Astrocyte (in vitro differentiated cells and primary cell): ENCODE measurements at places on chromosomes 2 and 18. TPM values are rescaled to one million over a fixed set of nuclear protein-coding genes. Genes with fewer than 3 reads are reported as not detected.

GULP1 gene
- total RNA-seq: 33.4 and 39.4 TPM in 2 replicates

IL1R2 gene
- 0.34 TPM in 1 of 2 replicates, not detected in the other for total RNA-seq

DPY30 gene
- 63.7 and 71.1 TPM in 2 replicates for total RNA-seq

WDR12 gene
- total RNA-seq: 53.5 and 60.6 TPM in 2 replicates

LIMS2 gene
- total RNA-seq: 73.3 and 75.1 TPM in 2 replicates

MRPL44 gene
- 32.6 and 33.3 TPM in 2 replicates for total RNA-seq

TTN gene
- 0.50 and 0.53 TPM in 2 replicates for total RNA-seq

SCN3A gene
- total RNA-seq: 1.4 and 2.1 TPM in 2 replicates

RTP5 gene
- total RNA-seq: not detected in 2 replicates

- DNase-seq: peak; percentile 52
These were observed 42.2 kb downstream of the KLHL14 start for GRCh38 chr18:32730620-32731091.

DNA sequence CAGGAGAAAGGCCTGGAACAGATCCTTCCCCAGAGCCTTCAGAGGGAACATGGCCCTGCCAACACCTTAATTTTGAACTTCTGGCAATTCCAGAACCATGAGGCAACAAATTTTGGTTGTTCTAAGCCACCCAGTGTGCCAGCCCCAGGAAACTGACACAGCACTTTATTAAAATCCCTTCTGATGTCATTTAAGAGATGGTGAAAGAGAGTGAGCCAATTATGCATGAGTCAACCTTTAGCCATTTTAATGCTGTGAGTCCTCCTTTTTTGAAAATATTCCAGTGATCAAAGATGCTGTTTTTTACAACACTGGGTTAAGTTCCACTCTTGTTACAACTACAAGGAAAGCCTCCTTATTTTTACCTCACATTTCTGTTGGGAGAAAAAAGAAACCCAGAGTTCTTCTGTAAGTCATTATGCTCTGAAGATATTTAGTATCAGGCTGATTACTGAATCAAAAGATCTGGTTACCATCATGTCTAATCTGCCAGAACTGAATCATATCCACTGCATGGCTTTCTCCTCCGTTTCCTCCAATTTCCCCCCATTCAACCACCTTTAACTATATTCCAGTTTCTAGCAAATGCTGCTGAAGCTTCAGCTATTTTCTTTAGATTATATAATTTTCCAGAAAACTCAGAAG lies 235.4 kb downstream of the TXNL1 start:
- DNase-seq: peak; percentile 89

GRCh38 chr2:160207804-160208654 lies 8.0 kb upstream of the ITGB6 start:
- DNase-seq: peak; percentile 91

DNA sequence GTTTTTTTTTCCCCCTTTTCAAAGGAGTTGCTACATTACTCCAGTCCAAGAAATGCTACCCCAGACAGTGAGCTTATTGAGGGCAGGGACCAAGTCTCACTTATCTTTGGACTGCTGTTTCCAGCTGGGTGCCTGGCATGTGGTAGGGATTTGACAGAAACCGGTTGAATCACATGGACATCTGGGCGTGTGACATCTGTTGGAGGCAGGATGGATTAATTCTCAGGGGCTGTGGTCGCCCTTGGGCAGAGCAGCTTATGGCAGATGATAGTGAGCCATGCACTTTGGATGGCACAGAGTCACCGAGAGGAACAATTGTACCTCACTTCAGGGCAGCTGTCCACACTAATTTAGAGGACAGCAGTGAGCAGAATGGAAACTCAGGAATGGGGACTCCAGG lies 254.6 kb upstream of the ID2 start:
- DNase-seq: no peak

GRCh38 chr2:196413821-196414274 lies 225.7 kb upstream of the CCDC150 start:
- no peak for DNase-seq

DNA sequence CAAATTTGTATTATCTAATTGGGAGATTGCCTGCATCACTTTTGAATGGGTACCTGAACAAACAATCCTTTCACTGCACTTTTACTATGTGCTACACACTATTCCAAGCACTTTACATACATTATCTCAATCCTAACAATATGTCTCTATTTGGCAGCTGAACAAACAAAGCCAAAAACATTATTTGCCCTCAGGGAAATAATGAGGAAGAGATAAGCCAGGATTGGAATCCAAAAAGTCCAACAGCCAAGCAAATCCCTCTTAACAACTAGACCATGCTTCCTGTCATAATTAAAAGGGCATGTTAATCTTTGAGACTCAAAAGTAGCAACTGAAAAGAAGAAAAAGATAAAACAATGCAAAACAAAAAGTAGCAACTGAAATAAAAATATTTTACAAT lies 32.1 kb downstream of the RPRD1A start:
- peak; percentile 51 for DNase-seq

GRCh38 chr18:7635948-7636347 lies 68.8 kb downstream of the PTPRM start:
- DNase-seq: no peak

DNA sequence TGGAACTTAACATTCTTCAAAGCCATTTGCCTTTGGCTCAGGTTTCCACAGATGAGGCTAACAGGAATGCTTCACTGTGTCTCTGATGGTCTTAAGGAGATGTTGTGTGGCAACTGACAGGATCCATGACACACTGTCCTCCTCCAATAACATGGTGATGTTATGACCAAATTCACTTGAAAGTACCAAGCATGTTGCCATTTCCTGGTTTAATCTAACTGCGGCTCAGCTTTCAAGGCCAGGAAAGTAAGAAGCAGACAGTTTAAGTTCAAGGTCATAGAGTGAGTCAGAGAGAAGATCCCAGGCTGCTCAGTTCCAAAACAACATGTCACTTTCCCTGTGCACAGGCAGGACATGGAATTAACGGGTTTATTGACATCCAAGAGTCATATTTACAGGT lies 513.6 kb downstream of the STK39 start:
- no peak for DNase-seq

GRCh38 chr2:37507051-37507410 lies 162.6 kb downstream of the QPCT start:
- DNase-seq: no peak

DNA sequence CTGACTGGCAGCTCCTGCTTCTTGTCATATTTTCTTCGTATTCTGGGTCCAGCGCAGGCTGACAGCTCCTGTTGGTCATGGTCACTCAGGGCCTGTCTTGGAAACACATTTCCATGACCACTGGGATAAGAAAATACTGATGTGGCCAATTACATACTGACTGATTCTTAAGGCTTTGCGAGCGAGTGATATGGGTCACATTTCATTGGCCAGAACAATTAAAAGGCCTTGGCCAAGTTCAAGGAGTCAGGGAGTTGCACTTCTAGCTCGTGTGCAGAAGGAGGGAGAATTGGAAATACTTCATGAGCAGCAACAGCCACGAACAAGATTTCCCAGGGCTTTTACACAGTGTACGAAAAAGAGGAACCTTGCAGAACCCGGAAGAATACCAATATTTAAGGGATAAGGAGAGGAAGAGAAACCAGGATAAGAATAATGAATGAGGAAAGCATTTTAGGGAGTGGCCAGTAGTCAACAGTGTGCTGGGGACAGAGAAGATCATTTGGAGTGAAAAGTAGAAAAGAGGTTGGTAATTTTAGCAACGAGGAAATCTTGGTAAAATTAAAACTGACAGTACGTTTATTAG lies 149.5 kb downstream of the ATP9B start:
- no peak for DNase-seq

DNA sequence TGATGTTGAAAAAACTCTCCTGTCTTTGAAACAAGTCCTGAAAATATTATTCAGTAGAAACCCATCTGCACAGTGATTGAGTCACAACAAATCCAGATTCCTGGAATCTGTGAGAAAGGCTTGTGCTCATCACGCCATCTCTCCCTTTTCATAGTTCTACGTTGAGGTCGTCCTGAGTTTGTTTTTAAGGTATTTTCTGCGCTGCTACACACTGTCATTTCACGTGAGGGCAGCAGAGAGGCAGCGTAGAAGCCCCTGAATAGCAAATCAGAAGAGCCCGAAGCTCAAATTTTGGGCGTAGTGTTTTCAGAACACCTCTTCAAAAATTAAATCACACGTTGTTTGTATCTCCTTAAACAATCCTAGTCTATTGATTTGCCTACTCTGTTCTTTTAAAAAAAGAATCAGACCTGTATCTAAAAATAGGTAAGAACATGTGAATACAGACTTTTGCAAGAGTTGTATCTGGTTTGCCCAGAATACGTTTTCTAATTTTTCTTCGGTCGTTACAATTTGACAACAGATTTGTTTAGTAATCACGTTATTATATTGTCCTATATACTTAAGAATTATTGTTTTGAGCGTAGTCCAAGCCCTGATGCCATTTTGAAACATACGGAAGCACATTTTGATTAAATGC lies 61.6 kb upstream of the SLC38A11 start:
- peak; percentile 49 for DNase-seq

DNA sequence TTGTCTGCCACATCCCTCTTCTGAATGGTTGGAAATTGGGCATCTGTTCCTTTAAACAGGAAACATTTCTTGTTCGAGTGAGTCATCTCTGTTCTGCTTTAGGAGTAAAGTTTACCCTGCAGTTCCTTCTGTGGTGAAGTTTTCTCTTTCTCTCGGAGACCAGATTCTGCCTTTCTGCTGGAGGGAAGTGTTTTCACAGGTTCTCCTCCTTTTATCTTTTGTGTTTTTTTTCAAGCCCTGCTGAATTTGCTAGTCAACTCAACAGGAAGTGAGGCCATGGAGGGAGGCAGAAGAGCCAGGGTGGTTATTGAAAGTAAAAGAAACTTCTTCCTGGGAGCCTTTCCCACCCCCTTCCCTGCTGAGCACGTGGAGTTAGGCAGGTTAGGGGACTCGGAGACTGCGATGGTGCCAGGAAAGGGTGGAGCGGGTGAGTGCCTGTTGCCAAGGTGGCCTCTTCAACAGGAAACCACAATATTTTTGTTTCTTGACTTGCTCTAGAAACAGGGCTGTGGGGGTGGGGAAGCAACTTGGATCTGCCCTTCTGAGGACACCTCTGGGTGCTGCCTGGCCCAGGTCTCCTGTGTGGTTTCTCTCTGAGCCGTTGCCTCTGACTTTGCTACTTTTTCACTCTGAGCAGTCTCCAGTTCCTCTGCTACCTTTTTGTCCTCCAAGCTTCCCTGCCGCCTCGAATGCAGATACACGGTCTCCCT lies 2.2 kb upstream of the CASP8 start:
- DNase-seq: peak; percentile 74

GRCh38 chr2:24015562-24016375 lies 5.9 kb downstream of the MFSD2B start:
- DNase-seq: peak; percentile 59

GRCh38 chr2:99926986-99927385 lies 215.4 kb downstream of the AFF3 start:
- peak; percentile 42 for DNase-seq

GRCh38 chr18:24095976-24096375 lies 42.9 kb upstream of the CABYR start:
- no peak for DNase-seq

DNA sequence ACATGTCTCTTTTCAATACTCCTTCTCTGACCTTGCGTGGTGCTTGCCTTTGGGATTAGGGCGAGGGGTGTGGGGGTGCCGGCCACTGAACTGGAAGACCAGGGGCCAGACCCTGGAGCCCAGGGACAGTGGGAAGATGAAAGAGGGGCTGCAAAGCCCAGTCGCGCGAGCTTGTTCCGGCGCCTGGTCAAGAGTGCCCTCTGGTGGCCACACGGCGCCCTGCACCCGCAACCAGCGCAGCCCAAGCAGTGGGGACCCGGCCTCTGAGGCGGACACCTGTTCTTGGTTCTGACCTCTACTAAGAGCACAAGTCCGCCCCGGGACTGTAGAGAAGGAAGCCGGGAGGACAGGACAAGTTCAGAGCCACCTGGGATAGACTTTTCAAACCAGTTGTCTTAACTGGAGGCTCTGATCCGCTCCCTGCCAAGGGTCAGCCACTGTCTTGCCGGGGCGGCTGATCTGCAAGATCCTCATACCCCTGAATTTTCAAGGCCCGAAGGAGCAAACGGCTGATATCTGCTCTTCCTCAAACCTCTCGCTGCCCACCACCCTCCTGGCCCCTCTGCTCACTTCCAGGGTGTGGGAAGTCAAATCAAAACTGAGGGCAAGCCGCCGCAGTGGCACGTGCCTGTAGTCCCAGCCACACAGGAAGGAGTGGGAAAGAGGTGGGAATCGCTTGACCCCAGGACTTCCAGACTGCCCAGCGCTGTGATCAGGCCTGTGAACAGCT lies 14.9 kb upstream of the MSH6 start:
- no peak for DNase-seq

GRCh38 chr2:73111073-73112025 lies 1.4 kb downstream of the RAB11FIP5 start:
- peak; percentile 40 for DNase-seq

DNA sequence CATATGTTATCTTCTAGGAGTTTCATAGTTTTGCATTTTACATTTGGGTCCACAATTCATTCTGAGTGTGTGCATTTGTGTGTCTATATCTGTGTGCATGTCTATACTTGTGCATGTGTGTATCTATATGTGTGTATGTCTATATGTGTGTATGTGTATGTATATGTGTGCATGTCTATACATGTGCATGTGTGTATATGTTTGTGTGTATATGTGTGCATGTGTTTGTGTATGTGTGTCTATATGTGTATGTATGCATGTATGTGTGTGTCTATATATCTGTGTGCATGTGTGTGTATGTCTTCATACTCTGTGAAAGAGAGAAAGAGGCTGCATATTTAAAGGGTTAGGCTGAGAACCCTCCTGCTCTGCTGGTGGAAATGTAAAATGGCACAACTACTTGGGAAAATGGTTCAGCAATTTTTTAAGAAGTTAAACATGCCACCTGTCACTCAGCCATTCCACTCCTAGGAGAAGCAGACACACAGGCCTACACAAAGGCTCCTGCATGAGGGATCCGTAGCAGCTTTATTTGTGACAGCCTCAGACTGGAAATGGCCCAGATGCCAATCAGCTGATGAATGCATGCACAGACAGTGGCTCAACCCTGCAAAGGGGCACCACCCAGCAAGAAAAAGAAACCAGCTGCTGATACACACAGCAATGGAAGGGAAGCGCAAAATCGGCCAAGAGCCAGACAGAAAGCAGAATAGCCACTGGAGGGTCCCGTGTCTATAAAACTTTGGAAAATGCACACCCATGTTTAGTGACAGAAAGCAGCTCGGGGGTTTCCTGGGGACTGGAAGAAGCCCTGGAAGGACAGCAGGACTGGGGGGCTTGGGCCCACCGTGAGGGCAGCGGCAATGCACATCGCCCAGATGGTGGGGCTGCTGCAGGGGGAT lies 146.8 kb downstream of the SEPTIN10 start:
- DNase-seq: peak; percentile 63

DNA sequence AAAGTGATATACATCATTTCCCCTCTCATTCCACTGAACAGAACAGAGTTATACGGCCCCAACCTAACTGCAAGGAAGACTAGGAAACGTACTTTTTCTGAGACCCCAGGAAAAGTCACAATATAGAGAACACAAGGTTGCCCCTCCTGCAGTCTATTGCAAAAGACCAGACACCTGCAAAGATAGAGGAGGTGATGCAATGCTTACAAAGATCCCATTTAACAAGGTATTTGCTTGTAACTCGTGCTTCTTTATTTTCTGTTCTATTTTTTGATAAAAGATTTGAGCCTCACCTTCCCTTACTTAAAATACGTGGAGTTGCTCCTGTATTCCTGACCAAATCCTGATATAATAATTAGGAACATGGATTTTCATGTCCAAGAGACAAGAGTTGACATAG lies 793.0 kb upstream of the ID2 start:
- DNase-seq: no peak

GRCh38 chr2:157046396-157046795 lies 211.1 kb upstream of the GALNT5 start:
- no peak for DNase-seq
